ENCODE measurements at places on chromosomes 2 and 18.
A peak's percentile ranks its signal among the peaks of the same experiment; 100 is the strongest.

DNA sequence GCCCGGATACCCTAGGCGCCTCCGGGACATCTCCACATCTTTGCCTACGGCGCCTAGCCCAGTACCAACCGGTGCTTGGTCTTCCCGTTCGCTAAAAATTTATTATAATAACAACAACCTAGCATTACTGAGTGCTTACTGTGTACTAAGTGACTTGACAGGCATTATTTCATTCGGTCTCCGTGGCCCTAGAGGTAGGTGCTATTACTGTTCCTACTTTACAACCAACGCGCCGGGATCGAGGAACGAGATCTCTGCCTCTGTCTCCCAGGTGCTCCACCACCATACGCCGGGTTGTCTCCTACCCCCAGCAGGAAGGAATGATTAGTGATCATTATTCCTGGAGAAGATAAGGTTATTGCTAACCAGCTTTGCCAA is 657 bp upstream of the BIN1 start:
- DNase-seq, result no peak

DNA sequence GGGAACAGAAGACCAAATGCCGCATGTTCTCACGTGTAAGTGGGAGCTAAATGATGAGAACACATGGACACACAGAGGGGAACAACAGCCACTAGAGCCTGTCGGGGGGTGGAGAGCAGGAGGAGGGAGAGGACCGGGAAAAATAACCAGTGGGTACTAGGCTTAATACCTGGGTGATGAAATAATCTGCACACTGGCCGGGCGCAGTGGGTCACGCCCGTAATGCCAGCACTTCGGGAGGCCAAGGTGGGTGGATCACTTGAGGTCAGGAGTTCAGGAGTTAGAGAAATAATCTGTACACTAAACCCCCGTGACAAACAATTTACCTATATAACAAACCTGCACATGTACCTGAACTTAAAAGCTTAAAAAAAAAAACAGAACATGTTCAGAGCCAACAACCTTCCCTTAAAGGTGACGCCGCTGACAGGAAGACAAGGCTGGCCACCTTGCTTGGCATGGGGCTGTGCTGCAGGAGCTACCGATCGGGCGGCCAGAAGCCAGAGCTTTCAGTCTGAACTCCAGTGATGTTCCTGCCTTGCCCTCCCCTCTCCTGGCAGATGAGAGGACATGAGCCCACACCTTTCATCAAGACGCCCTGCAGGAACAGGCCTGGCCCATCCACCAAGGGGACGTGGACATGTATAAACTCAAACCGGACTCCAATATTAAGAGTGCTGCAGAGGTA is 11.2 kb downstream of the SLC66A2 start:
- DNase-seq, result no peak

GRCh38 chr2:18430996-18431748 is 129.3 kb downstream of the RDH14 start:
- no peak for DNase-seq

- no peak for DNase-seq
Measured at GRCh38 chr2:40184551-40184950, 267.3 kb downstream of the SLC8A1 start.

GRCh38 chr2:157820193-157820592 is 55.9 kb downstream of the ACVR1 start:
- DNase-seq, result no peak

DNA sequence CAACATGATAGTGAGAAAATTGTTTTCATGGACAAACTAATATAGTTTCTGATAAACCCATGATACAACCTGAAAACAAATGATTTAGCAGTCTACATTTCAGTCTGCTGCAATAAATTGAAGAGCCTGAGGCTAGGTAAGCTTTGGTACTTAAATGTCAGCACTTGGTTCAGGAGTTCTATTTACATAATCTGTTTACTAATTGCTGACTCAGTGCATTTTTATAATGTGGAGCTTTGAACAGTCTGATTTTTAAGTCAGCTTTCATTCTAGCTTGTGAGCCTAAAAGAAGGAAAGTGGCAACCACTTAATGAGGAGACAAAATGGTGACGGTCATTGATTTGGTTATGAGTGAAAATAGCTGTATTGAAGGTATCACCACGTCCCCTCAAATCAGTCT is 488.6 kb downstream of the CPS1 start:
- DNase-seq, result no peak

DNA sequence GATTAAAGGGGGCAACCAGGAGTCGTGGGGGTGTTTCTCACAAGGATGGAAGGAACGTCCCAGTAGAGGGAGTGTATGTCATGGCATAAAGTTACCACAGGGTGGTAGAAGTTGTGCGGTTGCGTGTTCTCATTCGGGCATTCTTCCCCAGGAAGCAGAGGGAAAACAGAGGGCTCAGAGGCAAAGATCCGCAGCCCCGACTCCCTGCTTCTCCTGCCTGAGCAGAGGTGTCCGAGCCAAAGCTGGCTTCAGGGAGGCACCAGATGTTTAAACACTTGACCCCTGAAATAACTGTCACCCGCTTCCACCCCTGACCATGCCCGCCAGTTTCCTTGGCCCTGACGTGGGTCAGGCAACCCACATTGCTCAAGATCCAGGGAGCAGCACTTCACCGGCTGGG is 83.7 kb downstream of the EN1 start:
- DNase-seq, result no peak

DNA sequence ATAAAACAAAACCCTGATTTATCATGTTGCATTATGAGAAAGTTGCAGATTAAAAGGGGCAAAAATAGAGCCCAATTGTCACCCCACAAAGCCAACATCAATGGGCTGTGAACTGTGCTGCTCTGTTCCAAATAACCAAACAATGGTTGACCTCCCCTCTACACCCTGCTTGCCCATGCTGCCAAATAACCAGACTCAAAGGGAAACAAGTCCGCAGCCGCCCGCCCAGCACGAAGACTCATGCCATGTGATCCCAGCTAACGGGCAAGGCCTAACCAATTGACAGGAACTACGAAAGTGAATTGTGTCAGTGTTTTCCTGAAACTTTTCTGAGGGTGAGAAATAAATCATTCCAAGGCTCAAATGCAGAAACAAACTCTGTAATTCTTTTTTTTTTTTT is 97.9 kb upstream of the RIOK3 start:
- DNase-seq, result peak; percentile 8

DNA sequence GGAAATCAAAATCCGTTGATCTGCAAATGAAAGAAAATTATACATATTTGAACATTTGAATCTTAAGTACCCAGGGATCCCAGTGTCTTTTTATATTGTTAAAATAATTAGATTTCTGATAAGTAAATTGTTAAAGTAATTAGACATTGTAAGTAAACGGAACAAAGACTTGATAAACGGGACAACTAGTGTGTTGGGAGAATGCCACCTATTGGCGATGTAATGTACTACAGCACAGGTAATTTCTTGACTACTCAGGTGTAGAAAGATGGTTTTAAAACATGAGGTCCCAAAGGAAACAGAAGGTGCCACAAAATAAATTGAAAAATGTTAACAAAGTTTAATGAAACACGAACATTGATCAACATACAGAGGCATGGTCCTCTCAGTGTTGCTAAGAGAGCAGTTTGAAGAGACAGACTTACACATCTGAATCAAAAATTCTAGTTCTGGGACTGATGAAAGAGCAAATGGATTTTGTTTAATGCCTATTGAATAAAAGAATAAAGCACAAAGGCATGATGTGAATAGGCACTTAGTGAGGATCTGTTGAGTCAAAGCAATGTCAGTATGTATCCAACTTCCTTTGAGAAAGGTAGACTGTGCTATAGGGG is 103.4 kb upstream of the RASGRP3 start:
- no peak for DNase-seq

GRCh38 chr18:10265560-10266333 is 188.7 kb upstream of the APCDD1 start:
- no peak for DNase-seq

- DNase-seq, result no peak
Measured at GRCh38 chr2:237648016-237648381, 20.6 kb downstream of the LRRFIP1 start.

DNA sequence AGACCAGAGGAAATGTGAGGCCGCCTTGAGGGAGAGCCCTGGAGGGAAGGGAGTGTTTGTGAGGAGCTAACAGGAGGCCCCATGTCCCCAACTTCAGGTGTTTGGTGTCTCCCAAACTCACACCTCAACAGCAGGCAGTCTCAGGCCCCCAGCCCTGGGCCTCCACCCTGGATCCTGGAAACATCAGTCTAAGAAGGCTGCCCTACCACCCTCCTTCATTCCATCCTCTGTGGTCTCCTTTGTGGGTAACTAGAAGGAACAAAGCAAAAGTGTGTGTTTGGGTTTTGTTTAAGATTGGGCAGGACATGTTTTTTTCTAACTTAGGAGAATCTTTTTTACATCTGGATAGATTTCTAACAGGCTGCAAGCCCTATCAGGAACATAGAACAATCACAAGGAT is 404.3 kb downstream of the BCL11A start:
- no peak for DNase-seq

GRCh38 chr2:86035883-86036668 is 69.6 kb downstream of the POLR1A start:
- DNase-seq, result no peak

Data from amygdala (tissue), 56 donors.